ENCODE measurements at places on chromosomes 1 and 21.

DNA sequence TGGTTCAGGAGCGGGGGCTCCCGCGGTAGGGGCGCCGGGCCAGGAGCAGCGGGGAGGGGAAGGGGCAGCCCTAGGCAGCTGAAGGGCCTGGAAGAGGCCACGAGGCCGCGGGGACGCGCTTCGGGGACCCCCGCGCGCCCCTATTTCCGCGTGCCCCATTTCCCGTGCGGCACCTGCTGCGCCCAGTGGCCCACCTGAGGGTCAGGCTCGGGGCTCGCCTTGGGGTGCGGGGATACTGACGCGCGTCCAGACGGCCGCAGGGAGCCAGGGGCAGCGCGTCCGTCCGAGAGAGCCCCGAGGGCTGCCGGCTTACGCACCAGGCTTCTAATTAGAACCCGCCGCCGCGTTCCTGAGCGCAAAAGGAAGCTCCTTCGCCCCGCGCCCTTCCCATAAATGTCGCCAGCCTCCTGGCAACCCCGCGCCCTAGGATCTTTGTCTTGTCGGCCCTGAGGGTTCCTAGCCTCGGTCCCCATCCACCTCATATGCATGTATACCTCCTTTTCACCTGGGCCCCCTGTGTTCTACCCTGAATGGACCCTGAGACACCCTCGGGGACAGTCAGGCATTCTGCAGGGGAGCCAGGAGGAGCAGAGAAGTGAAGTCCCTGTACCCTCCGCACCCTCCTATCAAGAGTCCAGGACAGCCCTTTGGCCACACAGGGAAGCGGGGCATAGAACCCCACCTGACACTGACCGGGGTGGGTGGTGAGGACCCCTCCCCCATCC, 1.8 kb downstream of the WNT3A start:
- no peak for DNase-seq

DNA sequence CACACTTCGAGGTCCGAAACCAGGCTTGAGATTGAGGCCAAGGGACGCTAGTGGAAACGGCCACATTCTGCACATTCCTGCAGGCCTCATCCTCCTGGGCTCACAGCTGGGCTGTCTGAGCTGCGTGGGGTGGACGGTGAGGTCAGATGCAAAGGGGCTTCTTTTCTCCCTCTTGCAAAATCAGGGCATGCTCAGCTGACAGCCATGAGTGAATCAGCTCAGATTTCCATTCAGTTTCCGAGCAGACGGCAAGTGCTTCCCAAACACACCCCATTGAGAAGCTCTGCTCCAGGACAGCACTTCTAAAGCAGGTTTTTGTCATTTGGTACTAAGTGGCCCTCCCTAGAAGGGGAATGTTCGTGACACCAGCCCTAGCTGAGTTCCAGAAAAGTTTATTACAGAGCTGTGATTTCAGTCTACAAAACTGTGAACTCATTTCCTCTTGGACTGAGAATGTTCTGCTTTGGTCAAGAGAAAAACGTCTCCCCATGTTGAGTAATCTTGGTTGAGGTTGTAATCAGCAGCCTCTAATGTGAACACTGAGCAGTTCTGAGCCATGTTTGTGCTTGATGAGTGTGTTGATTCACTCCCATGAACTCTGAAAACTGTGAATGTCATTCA, 10.0 kb downstream of the PDPN start:
- DNase-seq, result no peak

GRCh38 chr1:239536165-239536849, 149.9 kb downstream of the CHRM3 start:
- DNase-seq, result no peak

DNA sequence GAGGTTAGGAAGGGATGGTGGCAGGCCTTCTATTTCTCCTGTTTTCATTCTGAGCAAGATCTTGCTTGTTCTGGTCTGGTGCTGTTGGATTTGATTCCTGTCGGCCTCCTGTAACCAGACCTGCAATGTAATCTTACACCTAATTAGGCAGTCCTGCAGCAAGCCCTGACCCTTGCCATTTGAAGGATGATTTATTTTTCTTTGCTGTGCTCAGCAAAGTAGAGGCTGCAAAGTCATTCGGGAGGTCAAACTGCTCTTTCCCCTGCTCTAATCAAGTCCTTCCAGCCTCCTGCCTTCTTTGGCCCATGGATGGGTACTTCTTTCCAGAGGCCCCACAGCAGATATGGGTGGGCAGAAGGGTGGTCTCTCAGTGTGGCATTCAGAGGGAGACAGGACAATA, 417.7 kb upstream of the USP24 start:
- no peak for DNase-seq

- DNase-seq, result peak; percentile 30
Observed at GRCh38 chr1:231636157-231636556, 9.6 kb downstream of the DISC1 start.

GRCh38 chr1:214791961-214792360, 189.0 kb downstream of the CENPF start:
- DNase-seq, result no peak

- DNase-seq, result peak; percentile 70
Observed at GRCh38 chr1:63675420-63675931, 82.3 kb downstream of the PGM1 start.

DNA sequence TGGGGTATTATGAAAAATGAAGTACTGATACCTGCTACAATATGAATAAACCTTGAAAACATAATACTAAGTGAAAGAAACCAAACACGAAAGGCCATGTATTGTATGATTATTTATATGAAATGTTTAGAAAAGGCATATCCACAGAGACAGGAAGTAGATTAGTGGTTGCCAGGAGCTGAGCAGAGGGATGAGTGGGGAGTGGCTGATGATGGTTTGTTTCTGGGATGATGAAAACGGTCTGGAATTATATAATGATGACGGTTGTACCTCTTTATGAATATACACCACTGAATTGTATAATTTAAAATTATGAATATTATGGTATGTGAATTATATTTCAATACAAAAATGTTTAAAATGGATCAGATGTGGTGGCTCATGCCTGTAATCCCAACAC, 63.8 kb upstream of the MPC2 start:
- no peak for DNase-seq

DNA sequence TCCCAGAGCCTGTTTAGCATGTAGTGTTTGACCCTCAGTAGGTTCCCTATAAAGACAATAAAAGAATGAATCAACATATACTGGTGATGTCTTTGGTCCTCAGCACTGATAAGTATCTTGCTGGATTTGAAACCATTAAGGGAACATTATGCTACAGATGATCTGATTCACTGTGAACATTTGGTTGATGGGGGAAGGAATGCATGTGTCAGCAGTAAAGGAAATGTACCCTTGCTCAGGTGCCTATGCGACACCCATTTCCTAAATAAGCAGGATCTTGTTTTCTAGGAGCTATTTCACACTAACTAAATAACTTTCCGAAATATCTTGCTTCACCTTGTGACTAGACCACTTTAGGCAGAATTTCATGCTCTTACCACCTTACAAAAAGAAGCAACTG, 13.0 kb downstream of the TEX38 start:
- DNase-seq, result no peak

DNA sequence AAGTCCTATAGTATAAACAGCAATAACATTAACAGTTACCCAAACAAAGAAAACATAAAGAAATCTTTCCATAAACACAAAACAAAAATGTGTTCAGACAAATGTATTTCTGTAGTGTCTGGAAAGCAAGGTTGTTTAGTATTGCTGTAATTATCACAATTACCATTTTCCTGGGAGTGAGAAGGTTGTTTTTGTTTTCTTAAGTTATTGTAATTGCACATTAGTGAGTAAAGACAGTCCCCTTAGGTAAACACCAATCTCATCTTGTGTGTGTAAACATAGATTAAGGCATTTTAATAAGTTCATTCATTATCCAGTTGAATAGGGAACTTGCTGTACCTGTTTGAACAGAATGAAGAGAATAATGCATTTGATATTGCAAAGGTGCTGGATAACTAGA, 356.9 kb upstream of the ADGRL4 start:
- no peak for DNase-seq

DNA sequence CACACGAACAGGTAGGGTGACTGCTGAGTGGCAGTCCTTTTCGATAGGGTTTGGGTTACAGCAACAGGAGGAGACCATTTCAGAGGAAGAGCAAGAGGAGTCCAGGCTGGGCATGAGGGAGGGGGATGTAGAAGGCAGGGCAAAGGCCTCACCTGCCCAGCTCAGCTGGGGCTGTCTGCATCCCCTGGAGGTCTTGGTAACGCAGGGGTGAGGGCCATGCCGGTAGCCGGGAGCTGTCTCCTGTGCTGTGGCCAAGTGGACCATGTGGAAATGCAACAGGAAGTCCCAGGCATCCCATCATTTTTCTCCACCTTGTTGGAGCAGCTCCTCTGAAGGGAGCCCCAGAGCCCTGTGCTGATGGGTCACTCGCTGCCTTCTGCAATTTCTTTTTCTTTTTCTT, 105.4 kb upstream of the C1orf174 start:
- no peak for DNase-seq

- no peak for DNase-seq
Observed at GRCh38 chr1:218666263-218666662, 321.1 kb downstream of the TGFB2 start.

DNA sequence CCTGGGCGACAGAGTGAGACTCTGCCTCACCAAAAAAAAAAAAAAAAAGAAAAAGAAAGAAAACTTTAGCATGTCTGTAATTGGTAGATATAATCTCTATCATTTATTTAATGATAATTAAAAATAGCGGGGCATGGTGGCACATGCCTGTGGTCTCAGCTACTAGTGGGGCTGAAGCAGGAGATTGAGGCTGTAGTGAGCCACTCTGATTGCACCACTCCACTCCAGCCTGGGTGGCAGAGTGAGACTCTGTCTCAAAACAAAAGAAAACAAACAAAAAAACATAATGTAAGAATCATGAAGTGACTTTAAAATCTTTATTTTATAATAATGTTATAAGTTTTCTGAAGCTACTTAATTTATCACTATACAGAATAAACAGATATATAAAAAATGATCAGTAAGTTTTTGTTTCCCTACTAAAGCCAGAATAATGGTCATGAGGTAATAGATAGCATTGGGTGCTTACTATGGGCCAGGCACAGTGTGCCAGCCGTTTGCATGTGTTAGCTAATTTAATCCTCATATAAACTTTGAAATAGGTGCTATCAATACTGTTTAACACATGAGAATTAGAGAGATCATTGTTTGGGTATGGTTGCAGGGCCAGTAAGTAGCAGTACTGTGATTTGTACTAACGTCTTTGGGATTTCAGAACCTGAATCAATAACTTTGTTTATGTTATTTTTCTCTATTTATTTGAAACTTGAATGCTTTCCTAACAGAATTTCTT, 23.8 kb downstream of the CLIC4 start:
- no peak for DNase-seq

GRCh38 chr1:26434161-26434752, 2.1 kb downstream of the DHDDS start:
- no peak for DNase-seq

DNA sequence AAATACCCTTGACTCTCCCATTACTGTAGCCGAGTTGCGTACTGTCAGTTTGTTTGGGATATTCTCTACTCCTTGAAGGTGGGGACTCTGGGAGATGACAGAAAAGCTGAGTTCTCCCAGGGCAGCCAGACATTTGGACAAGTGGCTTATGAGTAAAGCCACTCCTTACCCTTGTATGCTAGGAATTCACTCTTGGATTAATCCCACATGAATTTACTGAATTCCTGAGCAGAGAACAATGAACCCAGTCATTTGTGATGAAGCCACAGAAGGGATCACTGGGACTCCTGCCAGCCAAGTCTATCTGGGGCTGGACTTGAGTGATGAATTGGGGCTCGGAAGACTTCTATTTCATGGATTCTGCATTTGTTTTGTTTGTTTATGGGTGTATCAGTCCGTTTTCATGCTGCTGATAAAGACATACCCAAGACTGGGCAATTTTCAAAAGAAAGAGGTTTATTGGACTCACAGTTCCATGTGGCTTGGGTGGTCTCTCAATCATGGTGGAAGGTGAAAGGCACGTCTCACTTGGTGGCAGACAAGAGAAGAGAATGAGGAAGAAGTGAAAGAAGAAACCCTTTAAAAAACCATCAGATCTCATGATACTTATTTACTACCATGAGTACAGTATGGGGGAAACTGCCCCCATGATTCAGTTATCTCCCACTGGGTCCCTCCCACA, 25.1 kb downstream of the C1orf116 start:
- DNase-seq, result no peak

DNA sequence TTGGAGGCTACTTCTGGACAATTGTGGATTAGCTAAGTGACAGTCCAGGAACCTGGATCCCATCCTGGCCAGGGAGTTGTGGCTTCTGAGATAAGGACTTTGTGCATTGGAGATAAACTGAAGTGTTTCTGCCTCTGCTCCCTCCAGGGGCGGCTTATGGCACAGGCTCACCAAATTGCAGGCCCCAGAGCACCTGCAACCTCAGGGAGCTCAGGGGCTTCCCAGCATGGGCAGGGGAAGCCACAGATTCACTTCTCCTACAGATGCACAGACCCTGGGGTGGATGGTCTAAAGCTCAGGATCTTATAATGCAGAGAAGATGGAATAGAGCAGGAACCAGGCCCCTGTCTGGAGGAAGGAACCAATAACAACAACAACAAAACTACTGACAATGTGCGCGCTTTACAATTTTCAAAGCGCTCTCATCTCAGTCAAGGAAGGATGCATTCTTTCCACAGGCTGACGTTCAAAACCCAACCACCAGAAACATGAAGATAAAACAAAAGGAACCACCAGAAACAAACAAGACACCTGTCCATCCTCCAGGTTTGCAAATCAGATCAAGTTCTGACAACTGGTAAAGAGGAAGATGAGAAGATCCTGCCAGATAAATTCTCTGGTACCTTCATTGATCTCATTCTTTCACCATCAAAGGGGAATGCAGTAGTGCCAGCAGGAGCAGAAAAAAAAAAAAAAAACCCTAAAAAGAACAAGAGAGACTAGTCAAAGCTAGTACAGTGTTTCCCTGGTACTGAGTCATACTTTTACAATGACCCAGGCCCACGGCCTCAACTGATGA, 121.0 kb upstream of the IRF2BP2 start:
- DNase-seq, result no peak

- no peak for DNase-seq
Observed at GRCh38 chr1:97070376-97070775, 348.8 kb downstream of the PTBP2 start.

DNA sequence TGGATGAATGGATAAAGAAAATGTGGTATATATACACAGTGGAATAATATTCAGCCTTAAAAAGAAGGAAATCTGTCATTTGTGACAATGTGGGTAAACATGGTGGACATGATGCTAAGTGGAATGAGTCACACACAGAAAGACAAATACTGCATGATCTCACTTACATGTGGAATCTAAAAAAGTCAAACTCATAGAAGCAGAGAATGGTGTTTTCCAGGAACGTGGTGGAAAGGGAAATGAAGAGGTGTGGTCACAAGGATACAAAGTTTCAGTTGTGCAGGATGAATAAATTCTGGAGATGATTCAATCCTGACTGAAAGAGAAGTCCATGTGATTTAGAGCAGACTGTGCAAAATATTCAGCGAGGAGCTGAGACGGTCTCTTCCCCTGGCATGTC, 56.6 kb downstream of the RYR2 start:
- DNase-seq, result no peak

GRCh38 chr1:247273013-247273412, 17.1 kb downstream of the VN1R5 start:
- DNase-seq, result no peak
